NCI-H187 treated with DMSO at 0.1 percent for 48 hours (cell line): ENCODE measurements at places on chromosomes 7 and 10.

DNA sequence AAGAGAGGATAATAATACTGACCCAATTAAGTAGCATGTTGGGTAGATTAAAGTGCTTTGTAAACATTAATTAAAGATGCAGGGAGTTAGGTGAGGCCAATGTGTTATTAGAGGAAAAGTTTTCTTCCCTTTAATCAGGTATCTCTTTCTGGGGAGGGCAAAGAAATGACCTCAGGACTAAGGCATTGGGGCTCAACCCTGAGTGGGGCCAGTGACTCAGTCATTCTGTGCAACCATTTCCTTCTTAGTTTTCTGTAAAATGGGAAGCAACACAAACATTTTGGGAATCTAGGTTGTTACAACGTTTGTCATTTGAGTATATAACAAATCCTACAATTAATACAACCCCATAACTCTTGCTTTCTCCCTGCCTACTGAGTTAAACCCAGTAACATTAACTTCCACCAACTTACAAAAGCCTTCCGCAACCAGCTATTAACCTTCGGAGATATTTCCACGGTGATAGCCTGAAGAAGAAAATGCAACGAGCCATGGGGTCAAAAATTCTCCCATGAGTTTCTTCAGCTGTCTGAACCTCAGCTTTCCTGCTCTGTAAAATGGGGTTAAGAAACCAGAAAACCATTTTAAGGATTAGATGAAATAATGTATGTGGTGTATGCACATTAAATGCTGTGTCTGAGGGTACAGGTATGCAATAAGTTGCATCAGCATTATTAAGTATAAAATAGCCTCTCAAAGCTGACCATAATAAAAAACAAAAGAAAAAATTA lies 965 bp upstream of the PROSER2 start:
- DNase-seq = no peak

DNA sequence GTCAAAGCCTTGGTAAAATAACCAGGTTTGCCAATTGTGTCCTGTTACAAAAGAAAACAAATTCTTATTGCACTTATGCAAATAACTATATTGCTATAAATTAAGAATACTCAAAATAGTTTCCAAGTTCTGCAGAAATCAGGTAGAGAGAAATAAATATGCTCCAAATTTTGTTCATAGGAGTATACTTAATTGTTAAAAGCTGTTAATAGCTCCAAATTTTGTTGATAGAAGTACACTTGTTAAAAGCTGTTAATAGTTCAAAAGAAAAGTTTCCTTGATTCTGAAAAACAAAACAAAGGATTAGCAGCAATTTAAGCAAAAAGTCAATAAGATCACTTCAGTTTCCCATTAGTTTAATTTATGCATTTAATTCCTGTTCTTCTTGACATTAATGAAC lies 46.4 kb upstream of the ZNF138 start:
- DNase-seq = no peak

GRCh38 chr7:121366852-121367431 lies 29.2 kb downstream of the FAM3C start:
- DNase-seq = peak; percentile 35

- DNase-seq = no peak
Measured at GRCh38 chr7:80726666-80727065, 88.2 kb downstream of the CD36 start.

- no peak for DNase-seq
Measured at GRCh38 chr10:3948843-3949242, 163.8 kb upstream of the KLF6 start.

DNA sequence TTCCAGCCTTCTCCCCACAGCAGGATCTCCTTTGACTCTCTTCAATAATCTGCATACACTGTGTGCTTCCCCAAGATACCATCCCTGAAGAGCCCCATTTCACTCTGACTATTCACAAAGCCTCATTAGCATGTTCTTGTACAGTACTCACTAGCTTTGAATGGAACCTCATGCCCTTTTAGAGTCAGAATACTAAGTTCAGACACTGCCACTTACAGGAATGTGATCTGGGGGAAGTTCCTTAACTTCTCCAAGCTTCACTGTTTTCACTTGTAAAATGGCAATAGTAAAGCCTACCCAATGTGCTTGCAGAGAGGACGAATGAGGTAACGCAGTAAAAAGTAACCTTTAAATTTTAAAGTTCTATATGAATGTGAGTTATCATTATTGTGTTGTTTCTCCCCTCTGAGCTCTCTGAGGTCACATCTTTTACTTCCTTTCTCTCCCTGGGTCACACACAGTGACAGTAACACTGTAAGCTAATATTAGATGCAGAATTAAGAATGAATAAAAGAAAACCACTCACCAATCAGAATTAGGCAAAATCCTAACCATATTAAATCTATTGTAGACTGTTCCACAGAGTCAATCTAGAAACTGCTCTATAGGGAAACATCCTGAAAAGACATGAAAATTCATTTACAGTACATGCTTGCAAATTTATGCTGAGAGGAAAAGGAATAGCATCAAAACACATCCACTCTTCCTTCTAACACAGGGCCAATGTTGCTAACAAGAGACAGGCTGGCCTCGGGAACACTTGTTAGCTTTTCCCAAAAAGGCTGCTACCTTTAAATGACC lies 64.2 kb upstream of the IL6 start:
- no peak for DNase-seq

DNA sequence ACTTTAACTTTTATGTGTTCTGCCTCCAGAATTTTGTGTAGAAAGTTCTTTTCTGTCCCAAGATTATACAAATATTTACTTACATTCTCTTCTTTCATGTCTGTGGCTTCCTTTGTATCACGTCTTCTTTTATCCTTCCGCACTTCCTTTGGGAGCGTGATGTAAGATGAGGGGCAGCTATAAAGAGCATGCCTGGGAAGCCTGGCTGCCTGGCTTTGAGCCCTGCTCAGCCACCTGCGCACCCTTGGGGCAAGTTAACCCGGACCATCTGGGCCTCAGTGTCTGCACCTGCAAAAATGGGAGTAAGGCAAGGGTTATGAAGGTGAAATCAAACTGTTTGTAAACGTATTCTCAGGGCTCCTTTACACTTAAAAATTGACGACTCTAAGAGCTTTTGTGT lies 25.2 kb downstream of the PALD1 start:
- DNase-seq = no peak

GRCh38 chr7:51280156-51280555 lies 36.5 kb downstream of the COBL start:
- no peak for DNase-seq
